ENCODE measurements at places on chromosomes 12 and 14. TPM values are rescaled to one million over a fixed set of nuclear protein-coding genes. Genes with fewer than 3 reads are reported as not detected.

GRCh38 chr14:68951035-68951797 is 27.9 kb downstream of the ACTN1 start:
- no peak for DNase-seq

GRCh38 chr12:12715459-12716150 is 1.6 kb upstream of the CDKN1B start:
- DNase-seq: no peak

DNA sequence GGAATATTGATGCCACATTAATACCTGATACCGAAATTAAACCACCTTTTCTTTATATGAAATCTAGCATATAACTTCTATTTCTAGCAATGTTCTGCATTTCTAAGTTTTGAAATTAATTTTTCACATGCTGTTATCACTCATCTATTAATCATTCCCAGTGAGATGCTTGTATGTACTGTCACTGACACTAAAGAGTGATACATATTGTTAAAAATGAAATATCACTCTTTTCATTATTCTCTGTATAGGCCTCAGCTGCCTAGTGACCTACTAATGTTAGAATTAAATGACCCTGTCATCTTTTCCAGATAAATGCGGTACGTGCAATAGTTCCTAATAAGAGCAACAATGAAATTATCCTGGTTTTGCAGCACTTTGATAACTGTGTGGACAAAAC is 49.7 kb upstream of the KCNH3 start:
- DNase-seq: no peak

GRCh38 chr14:106134886-106135285 is 608.5 kb downstream of the TMEM121 start:
- DNase-seq: no peak

DNA sequence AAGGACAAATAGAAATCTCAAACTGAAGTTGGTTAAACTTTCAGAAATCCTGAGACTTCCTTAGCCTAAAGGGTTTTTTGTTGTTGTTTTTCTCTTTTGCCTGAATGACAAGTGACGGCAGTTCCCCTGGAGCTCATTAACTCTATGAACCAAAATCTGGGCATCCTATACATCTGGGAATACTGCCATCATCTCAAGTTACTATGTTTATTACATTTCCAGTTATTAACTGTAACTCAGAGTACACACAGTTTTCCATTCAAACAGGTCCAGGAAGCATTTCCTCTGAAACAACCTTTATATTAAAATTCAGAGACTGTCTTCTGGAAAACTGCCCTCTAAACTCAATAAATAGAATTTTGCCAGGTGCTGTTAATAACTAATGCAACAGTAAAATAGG is 55.6 kb upstream of the CDKL1 start:
- peak; percentile 31 for DNase-seq

- DNase-seq: no peak
These were observed 117.7 kb downstream of the RFLNA start for GRCh38 chr12:124412646-124413015.

DNA sequence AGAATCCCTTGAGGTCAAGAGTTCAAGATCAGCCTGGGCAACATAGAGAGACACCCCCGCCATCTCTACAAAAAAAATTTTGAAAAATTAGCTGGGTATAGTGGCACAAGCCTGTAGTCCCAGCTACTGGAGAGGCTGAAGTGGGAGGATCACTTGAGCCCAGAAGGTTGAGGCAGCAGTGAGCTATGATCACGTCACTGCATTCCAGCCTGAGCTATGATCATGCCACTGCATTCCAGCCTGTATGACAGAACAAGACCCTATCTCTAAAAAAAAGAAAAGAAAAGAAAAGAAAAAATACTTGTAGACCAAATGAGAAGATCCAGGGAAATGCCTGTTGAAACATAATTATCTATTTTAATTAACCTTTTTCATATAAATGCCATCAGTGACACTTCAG is 93.8 kb upstream of the MDM1 start:
- no peak for DNase-seq

- no peak for DNase-seq
These were observed 5.4 kb downstream of the SOX5 start for GRCh38 chr12:23944067-23944466.

DNA sequence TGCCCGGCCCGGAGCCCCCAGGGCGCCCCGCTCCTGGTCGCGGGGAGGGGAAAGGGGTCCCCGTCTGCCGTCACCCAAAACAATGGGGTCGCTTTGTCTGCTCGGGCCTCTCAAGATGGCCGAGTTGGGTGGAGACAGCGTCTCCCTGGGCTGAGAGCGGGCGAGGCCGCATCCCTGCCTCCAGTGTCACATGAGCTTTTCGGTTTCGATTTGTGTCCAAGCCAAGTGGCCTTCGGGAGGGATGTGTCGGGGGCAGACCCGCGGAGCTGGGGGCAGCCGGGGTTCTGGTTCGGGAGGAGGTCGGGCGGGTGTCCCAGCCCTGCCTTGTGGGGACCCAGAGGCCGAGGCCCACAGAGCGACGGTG is 790 bp downstream of the DYNC1H1 start:
- DNase-seq: no peak

DNA sequence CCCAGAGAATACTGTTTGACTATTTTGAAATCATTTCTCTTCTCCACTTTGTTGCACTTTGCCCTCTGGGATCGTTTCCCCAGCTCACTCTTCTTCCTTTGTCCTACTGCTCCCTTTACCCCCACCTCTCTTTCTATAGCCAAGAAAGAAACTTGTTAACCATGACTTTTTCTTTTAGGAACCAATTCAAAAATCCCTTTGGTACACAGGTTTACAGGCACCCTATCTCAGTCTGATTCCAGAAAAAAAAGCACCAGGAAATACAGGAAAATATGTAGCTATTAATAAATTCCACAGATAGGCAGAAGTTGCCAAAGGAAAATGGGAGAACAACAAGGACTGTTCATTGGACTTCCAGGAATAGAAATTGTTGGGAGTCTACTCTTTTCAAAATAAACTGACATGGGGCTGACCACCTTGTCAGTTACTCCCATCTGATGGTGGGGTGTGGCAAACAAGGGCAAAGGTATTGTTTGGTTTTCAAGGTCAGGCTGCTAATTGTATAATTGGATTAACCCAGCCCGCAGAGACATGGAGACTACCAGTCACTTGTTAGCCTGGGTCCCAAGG is 82.4 kb downstream of the CRADD start:
- DNase-seq: no peak

DNA sequence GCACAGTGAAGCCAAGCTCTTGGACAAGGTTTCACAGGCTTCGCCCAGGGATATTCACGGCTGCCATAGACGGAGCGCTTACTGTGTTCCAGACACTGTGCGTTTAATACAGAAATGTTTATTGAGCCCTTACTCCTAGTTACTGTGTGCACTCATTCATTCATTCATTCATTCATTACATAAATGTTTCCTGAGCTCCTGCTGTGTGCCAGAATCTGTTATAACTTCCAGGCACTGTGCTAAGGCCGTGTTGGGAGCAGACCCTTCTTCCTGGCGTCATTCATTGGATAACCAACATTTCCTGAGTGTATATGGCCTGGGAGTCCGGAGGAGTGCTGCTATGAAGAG is 760 bp upstream of the MED13L start:
- no peak for DNase-seq

DNA sequence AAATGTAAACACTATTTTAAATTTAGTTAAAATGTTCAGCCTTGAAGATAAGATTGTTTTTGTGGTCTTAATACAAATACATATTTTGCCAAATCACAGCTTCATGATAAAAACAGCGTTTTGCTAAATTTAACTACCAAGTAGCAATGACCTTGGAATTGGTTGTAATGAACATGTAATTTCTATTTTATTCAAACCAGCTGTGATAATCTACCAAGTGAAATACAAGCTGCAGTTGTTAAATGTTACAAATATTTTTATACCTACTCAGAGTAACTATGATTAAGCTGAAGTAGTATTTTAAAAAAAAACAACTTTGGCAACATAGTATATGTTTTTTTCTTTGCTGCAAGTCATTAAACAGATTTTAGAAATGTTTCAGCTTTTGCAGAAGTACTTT is 96.2 kb downstream of the CPSF2 start:
- DNase-seq: peak; percentile 18

GRCh38 chr14:70047598-70048312 is 141.0 kb downstream of the SLC8A3 start:
- no peak for DNase-seq

DNA sequence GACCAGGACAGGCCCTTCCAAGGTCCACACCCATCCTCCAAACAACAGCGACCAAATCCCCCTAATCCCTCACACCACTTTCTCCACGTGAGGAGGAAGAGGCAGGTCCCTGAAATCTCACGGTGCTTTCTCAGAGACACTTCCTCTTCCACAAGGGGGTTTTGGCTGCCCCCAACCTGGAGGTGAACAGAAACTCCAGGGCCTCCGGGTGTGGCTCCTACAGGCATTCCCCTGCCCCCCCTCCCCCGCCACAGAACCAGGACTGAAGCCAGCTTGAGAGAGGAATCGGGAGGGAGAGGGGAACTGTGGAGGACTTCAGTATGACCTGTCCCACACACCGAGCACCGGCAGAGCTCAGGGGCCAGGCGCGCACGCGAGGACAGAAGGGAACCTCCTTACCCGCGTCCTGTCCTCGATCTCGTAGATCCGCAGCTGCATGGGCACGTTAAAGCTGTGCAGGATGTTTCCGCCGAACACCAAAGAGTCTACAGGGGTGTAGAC is 60.2 kb downstream of the KDM2B start:
- no peak for DNase-seq

DNA sequence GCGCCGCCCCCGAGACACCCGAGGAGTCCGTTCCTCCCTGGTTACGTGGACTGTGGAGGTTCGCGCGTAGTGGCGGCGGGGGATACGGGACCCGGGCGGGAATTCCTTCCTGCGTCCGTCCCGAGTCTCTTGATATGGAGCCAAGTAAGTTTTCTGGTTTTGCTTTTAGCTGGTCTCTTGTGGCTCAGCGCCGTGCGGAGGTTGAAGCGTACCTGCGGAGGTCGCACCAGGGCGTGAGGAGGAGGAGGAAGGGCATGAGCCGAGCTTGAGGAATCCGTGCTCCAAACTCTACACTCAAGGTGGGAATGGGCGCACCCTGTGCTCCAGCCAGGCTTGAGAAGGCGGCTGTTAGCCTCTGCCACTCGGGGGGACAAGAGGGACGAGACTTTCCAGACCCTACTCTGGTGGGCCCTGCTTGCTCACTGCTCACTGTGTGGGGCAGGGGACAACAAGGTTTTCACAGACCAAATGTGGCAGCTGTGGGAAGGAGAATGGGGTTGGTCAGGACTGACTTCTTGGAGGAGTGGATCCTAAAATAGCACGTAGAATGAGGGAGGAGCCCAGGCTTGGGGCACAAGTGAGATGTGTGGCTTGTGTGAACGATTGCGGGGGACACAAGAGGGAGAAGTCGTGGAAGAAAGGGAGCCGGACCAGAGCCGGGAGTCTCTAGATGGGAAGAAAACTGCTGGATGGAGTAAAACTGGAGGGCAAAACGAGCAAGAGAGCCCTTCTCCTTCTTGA is 577 bp downstream of the ATG101 start:
- no peak for DNase-seq

DNA sequence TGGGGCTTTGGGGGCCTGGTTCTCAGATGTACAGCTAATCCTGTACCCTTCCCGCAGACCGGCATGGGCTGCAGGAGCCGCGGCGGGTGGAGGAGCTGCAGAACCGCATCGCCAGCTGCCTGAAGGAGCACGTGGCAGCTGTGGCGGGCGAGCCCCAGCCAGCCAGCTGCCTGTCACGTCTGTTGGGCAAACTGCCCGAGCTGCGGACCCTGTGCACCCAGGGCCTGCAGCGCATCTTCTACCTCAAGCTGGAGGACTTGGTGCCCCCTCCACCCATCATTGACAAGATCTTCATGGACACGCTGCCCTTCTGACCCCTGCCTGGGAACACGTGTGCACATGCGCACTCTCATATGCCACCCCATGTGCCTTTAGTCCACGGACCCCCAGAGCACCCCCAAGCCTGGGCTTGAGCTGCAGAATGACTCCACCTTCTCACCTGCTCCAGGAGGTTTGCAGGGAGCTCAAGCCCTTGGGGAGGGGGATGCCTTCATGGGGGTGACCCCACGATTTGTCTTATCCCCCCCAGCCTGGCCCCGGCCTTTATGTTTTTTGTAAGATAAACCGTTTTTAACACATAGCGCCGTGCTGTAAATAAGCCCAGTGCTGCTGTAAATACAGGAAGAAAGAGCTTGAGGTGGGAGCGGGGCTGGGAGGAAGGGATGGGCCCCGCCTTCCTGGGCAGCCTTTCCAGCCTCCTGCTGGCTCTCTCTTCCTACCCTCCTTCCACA is 7.6 kb downstream of the NR4A1 start:
- DNase-seq: no peak

GRCh38 chr14:70827752-70828151 is 18.4 kb upstream of the MAP3K9 start:
- no peak for DNase-seq

DNA sequence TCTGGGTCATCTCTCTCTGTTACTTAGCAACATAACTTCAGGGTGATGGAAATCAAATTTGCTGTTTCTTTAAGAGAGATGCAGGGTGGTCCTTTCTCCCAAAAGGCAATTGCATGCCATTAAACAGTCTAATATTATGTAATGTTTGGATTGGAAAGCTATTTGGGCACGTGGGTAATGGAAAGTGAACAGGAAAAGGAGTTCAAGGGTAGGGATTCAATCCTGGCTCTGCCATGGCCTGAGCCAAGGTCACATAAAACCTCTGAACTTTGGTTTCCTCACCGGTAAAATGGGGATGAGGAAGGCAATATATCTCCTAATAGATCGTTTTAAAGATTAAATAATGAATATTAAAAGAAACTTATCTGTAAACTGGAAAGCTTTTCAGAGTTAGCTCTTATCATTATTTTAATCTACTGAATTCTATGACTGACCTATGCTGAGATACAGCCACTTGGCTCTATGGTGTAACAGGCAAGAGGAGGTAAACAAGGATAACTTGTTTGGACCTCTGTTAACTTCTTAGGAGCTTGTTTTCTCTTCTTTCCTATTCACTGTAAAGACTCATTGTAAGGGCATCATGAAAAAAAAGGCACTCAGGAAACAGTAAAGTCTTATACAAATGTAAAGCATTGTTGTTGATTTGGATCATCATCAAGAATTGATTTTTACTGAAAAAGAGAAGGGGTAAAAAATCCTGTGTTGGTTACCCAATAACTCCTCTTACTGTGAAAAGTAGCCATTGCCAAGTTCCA is 55.7 kb upstream of the OVCH1 start:
- no peak for DNase-seq

GRCh38 chr12:70252832-70253231 is 9.6 kb downstream of the CNOT2 start:
- no peak for DNase-seq

GRCh38 chr14:67377916-67378315 is 17.8 kb downstream of the EIF2S1 start:
- DNase-seq: no peak

GRCh38 chr12:49888461-49889151 is 15.1 kb downstream of the FAIM2 start:
- no peak for DNase-seq

The ZFHX2 gene
- 6.1 TPM for polyA plus RNA-seq

The TOMM20L gene
- polyA plus RNA-seq: 0.64 TPM

The KLRC3 gene
- polyA plus RNA-seq: not detected

The ALX1 gene
- polyA plus RNA-seq: not detected

The ETNK1 gene
- polyA plus RNA-seq: 76.8 TPM

The NOXRED1 gene
- 1.5 TPM for polyA plus RNA-seq

The CHGA gene
- 2.6 TPM for polyA plus RNA-seq

The EFS gene
- polyA plus RNA-seq: 44.7 TPM
